Stimulated activated CD4-positive, alpha-beta T cell treated with anti-CD3 and anti-CD28 coated beads, TNF-alpha, amount 100 ng/mL, for 1 hour (primary cell): ENCODE measurements at places on chromosomes 13 and 19.

- no peak for DNase-seq
These were observed 19.9 kb downstream of the PPP5C start for GRCh38 chr19:46366620-46367292.

GRCh38 chr13:100497389-100497788 lies 91.2 kb downstream of the GGACT start:
- no peak for DNase-seq

GRCh38 chr19:23437901-23438300 lies 42.6 kb upstream of the ZNF91 start:
- no peak for DNase-seq

GRCh38 chr19:30062907-30063649 lies 121.0 kb downstream of the URI1 start:
- DNase-seq: no peak

- no peak for DNase-seq
These were observed 26.5 kb upstream of the SPRY2 start for GRCh38 chr13:80367473-80367872.

GRCh38 chr13:48594096-48594815 lies 59.5 kb upstream of the CYSLTR2 start:
- DNase-seq: no peak

DNA sequence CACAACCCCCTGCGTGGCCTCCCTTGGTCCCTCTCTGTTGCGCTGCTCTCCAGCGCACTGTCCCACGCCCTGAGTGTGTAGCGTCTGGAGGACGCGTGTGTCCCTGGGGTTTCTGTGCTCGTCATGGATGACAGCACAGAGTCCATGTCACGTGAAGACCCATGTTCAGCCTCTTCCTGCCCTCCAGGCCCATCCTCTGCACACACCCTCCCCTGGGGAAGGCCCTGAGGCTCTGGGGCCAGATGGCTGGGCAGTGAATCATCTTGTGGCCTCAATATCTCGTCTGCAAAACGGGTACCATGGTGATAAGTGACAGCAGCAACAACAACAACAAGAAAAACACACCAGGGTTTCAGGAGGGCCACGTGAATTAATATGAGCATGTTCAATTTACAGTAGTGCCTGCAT lies 71.5 kb upstream of the ARHGEF7 start:
- DNase-seq: no peak

- DNase-seq: peak; percentile 52
These were observed 1.7 kb upstream of the S1PR4 start for GRCh38 chr19:3176715-3177501.

DNA sequence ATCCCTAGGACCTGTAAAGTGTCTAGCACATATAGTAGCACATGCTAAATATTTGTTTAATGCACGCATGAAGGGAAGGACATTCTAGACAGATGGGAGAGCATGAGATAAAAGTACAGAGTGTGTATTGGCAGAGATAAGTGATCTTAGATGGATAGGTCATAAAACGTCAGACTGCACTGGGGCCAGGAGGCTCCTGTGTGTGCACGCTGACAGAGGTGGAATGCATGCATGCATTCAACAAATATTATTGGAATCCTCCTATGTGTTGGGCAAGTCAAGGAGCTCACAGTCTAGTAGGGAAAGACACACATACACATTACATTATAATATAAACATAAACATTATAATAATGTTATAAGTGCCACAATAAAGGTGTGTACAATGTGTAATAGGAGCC lies 73.3 kb downstream of the FGF9 start:
- DNase-seq: no peak

DNA sequence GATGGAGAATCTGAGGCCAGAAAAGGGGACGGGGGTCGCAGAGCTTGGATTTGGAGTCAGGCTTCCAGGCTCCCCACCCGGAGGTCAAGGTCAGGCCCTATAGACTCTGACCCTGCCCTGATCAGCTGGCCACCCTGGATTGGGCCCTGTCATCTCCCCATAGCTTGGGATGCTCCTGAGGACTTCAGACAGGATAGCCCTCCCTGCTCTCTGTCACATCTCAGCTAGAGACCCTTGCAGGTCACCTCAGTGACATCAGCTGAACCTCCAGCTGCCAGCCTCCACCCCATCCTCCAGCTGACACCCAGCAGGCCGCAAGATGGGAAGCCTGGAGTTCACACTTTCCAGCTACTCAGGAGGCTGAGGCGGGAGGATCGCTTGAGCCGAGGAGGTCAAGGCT lies 2.8 kb upstream of the TPM4 start:
- DNase-seq: no peak

DNA sequence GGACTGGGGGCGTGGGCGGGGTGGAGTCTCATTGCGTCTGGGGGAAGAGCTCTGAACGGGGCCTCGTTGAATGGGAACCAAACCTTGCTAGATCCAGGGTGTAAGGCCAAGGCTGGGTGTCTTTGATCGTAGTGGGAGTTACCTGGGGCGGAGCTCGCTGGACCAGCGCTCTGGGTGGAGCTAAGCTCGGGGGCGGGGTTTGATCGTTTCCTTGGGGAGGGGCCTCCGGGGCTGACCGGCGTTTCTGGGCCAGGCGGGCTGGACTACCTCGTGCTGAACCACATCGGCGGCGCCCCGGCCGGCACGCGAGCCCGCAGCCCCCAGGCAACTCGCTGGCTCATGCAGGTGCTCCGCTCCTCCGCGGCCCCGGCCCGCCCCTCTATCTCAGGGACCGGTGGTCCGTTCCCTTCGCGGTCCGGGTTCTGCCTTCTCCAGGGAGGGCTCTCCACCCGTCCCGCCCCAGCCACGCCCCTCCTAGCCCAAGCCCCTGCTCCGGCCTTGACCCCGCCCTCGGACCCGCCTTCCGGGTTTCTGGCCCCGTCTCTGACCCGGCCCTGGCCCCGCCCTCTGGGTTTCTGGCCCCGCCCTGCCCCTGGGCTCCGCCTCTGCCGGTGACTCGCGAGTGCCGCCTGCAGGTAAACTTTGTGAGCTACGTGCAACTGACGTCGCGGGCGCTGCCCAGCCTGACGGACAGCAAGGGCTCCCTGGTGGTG lies 3.3 kb upstream of the RPL36 start:
- DNase-seq: peak; percentile 100

GRCh38 chr19:4976401-4977298 lies 7.7 kb downstream of the KDM4B start:
- DNase-seq: no peak

DNA sequence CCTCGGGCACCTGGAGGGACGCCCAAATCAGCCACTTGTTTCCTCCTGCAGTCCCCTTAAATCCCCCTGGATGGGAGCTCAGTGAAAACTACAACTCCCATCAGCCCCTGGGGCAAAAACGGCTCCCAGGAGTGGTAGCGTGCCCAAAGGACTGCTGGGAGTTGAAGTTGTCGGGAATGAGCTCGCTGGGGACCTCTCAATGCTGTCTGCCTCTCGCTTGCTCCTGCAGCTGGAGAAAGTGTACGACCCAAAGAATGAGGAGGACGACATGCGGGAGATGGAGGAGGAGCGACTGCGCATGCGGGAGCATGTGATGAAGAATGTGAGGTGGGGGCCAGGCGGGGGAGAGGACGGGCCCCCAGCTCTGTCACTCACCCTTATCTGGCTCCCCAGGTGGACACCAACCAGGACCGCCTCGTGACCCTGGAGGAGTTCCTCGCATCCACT lies 14.7 kb upstream of the DHDH start:
- DNase-seq: no peak

DNA sequence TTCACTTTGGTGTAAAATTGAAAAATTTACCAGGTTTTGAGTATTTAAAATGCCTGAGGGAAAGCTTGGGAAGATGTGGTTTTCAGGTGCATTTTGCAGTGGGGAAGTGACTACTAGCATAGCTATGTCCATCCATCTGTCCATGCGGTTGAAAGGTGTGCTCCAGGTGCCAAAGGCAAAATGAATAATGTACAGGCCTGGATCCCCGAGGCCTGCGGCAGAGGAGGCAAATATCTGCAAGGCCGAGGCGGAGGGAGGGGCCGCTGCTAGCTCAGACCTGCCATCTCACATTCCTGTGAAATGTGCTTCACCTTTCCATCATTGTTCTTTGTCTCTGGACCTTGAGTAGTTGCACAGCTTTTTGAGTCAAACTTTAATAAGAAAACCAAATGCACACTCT lies 65.5 kb downstream of the ERCC5 start:
- no peak for DNase-seq

DNA sequence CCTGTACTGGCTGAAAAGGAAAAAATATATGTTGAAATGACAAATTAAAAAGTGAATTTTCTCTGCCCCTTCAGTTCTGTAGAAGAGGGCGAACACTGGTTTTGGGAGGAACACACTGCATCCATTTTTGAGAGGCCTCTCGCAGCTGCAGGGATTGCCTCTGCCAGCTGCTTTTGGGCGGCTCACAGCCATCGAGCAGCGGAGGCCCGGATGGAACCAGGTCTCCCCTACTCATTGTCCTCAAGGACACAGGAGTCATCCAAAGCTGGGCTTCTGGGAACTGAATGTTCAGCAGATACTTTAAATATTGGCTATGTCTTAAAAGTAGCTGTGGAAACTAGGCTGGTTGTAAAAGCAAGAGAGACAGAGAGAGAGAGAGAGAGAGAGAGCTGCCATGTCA lies 17.1 kb downstream of the RCBTB2 start:
- no peak for DNase-seq

- DNase-seq: no peak
These were observed 1224.2 kb downstream of the SLITRK5 start for GRCh38 chr13:88895261-88895941.

- DNase-seq: no peak
These were observed 546 bp upstream of the ZNF546 start for GRCh38 chr19:39996218-39996810.

DNA sequence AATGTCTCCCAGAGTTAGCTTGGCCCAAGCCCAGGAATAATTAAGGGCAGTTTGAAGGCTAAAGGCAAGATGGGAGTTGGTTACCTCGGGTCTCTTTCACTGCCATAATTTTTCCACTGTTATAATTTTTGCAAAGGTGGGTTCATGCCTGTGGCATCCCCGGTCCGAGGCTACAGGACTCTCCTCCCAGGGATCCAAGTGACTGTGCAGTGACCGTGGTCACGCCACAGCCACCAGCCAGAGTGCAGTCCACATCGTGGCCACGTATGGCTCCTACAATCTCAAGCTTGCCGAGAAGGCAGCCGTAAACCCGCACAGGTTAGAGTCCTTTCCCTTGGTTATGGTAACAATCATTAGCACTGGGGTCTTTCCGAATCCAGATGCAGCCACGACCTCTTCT lies 36.8 kb downstream of the C13orf46 start:
- no peak for DNase-seq

DNA sequence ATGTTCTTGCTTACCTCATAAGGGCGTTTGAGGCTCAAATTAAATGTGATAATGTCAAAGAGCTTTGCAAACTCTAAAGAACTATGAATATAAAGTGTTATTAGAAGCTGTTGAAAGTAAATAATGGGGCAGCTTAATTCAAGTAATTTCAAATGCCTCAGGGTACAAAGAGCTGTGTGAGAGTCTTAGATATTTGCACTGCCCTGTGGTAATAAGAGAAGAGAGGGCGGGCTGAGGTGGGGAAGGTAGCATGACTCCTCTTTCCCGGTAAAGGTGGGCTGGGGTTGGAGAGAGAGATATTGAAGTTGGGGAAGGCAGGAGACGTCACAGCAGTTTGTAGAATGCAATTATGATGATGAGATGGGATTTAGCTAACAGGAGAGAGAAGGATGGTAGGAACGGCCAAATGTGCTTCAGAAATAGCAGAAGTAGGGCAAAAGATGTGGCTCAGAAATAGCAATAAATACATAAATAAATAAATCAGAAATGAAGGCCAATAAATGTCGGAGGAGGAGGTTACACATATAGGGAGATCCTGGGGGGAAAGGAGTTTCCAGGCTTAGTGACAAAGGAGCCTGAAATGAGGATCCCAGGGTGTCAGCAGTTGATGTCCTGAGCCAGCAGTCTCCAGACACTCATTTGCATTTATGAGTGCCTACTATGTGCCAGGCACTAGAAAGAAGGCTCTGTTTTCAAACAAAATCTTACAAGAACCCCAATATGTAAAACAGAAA lies 35.7 kb upstream of the RCBTB2 start:
- no peak for DNase-seq

- no peak for DNase-seq
These were observed 121.7 kb downstream of the FNDC3A start for GRCh38 chr13:49097374-49097773.

GRCh38 chr13:49410477-49410876 lies 33.4 kb downstream of the CAB39L start:
- DNase-seq: no peak
